ENCODE measurements at places on chromosomes 1 and 21.

DNA sequence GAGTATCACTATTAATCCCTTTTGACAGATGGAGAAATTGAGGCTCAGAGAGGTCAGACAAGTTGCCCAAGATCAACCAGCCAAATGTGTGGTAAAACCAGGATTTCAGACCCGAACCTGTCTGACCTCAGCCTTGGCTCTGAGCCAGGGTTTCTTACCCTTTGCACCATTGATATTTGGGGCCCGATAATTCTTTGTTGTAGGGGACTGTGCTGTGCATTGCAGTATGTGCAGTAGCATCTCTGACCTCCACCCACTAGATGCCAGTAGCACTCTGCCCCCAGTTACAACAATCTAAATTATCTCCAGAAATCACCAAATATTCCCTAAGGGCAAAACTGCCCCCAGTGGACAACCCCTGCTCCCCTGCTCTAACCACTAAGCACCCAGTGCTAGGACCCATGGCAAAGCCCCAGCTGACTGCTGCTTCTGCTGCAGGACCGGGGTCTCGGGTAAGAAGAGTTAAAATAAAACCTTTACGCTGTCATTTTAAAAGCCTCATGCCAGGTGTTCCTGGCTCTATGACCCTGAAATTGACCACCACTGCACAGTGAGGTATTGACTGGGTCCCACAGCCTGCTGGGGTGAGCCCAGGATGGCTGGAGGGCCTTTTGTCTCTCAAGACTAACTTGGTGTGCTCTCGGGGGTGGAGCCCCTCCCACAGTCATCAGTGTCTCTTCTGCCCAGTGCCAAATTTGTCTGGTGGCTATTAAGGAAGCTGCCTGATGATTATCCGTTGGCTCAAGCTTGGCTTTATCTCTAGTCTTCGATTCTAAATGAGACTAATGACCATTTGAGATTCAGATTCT, 5.6 kb upstream of the MAN1C1 start:
- no peak for DNase-seq

- no peak for DNase-seq
Measured at GRCh38 chr1:176802316-176802715, 339.3 kb downstream of the PAPPA2 start.

GRCh38 chr1:46440478-46440877, 46.4 kb downstream of the FAAH start:
- no peak for DNase-seq

- no peak for DNase-seq
Measured at GRCh38 chr1:41236781-41237180, 5.3 kb downstream of the SCMH1 start.

GRCh38 chr1:30462166-30462565, 261.2 kb downstream of the MATN1 start:
- no peak for DNase-seq

- no peak for DNase-seq
Measured at GRCh38 chr1:50852889-50853288, 107.2 kb downstream of the FAF1 start.

DNA sequence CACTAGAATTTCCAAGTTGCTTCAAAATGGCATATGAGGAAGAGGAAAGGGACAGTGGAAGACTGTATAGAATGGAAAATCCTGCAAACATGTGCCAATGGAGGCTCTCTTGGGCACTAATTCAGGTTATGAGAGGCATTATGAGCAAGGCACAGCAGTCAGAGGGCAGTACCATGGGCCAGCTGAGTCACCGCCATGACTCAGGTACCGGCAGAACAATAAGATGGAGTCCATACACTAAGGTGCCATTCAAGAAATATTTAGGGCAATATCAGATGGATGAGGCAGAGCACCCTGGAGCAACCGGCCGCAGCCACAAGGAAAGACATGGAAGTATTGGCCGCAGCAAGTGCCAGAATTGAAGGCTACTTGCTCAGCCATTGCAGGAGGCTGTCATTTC, 25.6 kb upstream of the VAV3 start:
- no peak for DNase-seq

DNA sequence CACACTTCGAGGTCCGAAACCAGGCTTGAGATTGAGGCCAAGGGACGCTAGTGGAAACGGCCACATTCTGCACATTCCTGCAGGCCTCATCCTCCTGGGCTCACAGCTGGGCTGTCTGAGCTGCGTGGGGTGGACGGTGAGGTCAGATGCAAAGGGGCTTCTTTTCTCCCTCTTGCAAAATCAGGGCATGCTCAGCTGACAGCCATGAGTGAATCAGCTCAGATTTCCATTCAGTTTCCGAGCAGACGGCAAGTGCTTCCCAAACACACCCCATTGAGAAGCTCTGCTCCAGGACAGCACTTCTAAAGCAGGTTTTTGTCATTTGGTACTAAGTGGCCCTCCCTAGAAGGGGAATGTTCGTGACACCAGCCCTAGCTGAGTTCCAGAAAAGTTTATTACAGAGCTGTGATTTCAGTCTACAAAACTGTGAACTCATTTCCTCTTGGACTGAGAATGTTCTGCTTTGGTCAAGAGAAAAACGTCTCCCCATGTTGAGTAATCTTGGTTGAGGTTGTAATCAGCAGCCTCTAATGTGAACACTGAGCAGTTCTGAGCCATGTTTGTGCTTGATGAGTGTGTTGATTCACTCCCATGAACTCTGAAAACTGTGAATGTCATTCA, 10.0 kb downstream of the PDPN start:
- no peak for DNase-seq

DNA sequence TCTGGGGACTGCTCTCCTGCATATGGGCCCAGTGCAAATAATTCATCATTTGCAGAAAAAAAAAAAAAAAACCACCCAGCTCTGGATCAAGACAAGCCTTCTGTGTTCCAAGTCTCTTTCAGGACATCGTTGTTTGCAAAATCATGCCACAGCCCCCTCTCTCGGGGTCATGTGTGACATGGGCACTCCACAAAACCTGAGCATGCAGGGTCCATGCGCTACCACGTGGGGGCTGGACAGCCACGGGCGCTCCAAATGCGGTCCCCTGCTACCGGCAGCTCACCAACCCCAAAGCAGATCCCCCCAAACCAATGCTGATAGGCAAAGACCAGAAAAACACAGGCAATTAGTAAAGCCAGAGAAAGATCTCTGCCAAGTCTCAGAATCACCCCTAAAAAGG, 17.6 kb downstream of the NPHP4 start:
- DNase-seq = no peak

- no peak for DNase-seq
Measured at GRCh38 chr1:59985911-59986515, 59.4 kb upstream of the CYP2J2 start.

GRCh38 chr1:8643542-8644536, 173.6 kb downstream of the RERE start:
- DNase-seq = no peak

DNA sequence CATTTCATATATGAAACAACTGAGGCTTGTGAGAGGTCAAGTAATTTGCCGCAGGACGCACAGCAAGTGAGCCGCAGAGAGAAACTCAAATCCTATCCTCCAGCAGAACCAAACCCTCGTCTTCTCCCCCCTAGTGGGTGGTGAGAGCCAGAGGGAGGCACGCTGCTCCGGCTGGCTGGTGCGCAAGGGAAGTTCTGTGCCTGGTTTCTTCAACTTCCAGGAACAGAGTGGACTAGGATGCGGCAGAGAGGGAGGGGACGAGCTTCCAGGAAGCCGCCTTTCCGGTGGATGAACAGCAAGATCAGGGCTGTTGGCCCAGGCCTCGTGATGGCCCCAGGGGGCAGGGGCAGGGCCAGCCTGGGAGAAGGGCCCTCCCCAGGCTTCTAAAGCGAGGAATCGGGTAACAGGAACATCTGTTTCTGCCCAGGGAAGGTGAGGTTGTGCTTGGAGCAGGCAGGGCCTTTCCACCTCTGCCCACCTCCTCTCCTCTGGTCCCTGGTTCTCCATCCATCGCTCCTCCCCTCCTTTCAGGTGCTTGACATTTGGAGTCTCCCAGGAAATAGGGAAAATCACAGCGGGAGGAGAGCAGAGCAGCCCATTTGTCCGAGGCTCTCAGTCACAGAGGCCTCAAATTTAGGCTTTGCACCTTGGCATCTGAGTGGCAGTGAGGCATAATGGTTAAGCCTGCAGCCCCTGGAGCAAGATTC, 16.8 kb upstream of the PDIK1L start:
- DNase-seq = peak; percentile 37

GRCh38 chr1:51736702-51737101, 119.8 kb downstream of the OSBPL9 start:
- no peak for DNase-seq

DNA sequence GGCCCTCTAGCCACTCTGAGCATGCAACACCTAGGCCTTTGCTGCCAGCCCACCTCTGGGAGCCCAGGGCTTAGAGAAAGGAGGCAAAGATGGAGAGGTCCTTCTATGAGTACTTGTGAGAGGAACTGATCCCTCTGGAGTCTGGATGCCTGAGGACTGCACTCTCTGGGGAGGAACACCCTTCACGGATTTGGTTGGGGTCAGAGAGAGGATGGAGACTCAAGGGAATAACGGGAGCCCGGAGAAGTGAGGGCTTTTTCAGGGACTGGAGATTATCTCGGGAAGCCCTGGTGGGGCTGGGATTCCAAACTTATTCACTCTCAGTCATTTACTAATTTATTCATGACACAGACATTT, 413 bp upstream of the C1orf232 start:
- no peak for DNase-seq

GRCh38 chr21:28548291-28548690, 444.4 kb downstream of the LTN1 start:
- no peak for DNase-seq

GRCh38 chr1:216457356-216457755, 34.1 kb upstream of the USH2A start:
- DNase-seq = no peak

DNA sequence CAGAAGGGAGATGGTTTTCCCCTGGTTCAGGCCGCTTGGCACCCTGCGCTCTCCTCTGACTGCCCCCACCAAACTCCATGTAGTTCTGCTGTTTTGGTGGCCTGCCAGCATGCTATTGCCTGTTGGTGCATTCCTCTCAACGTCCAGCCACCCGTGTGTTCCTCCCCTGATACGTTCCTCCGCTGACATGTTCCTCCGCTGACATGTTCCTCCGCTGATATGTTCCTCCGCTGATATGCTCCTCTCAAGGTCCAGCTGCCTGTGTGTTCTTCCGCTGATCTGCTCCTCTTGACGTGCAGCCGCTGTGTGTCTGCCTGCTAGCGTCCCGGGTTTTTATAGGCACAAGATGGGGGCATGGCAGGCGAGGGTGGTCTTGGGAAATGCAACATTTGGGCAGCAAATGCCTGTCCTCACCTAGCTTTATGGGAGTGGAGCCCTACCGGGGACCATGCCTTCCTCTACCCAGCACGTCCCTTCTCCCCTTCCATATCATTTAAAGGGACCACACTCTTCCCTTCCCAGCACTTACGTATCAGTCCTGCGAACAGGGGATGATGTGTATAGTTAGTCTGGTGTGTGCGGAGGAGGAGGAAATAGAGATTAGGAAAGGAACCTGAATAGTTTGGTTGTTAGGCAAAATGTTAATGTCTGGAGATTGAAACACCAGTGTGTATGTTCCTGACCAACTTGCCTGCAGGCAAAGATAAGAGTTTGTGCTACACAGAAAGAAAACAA, 40.6 kb upstream of the PLA2G5 start:
- no peak for DNase-seq

Measured in dorsolateral prefrontal cortex (tissue), 122 donors.